Prostate gland (tissue), 2 donors: ENCODE measurements at places on chromosomes 2 and 18. TPM values are rescaled to one million over a fixed set of nuclear protein-coding genes. Genes with fewer than 3 reads are reported as not detected.

DNA sequence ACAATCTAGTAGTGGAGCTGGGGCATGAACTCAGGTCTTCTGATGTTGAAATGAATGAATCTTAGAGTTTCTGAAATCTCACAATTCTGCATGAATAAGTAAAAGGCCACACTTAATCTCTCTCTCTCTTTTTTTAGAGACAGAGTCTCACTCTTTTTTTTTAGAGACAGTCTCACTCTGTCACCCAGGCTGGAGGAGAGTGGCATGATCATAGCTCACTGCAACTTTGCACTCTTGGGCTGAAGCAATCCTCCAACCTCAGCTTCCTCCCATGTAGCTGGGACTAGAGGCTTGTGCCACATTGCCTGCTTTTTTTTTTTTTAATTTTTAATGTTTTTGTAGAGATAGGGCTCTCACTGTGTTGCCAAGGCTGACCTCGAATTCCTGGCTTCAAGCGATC, 68.9 kb upstream of the THOC1 start:
- H3K27ac ChIP-seq = no peak overlapping the region
- H3K4me1 ChIP-seq = no peaks in the 10 kb centered on the region
- H3K27me3 ChIP-seq = no peaks in the 10 kb centered on the region
- H3K36me3 ChIP-seq = no peaks in the 10 kb centered on the region
- no peak overlapping the region for H3K4me3 ChIP-seq
- no peak for DNase-seq

Gene SLC19A3
- 0.41 TPM for total RNA-seq

DNA sequence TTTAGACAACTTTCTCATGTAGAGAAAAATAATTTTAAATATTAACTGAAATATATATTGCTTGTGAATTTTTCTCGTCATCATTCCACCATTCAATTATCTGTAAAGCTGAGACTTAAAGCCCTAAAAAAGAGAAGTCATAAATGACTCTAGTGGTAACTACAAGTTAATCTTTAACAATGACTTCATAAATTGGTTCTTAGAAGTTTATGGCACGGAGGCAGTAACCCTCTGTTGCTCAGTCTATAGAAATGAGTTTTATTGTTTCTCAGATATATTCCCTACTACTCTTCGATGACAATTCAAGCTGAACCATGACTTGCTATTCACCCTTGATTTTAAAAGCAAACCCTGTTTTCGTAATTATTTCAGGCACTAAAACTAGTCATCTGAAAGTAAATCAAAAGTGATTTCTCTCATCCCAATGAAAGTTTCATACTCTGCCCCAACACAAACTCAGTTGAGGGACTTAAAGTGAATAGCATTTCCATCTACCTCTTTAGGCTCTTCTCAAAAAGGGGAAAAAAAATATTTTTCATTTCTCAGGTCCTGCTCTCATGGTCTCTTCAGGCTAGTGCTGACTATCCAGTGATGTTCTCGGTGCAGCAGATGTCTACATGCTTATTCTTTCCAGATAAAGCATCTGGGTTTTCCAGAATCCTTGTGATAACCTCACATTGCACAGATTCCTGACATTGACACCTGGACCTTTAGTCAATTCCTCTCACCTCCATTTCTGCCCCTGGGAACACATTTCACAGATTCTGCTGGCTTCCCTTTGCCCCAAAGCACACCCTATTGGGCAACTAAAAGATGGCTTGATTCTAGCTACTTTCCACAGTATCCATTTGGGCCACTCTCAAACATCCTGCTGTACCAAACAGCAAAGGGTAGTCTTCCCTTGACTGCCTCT, 207.8 kb upstream of the LRATD1 start:
- no peaks in the 10 kb centered on the region for H3K27me3 ChIP-seq
- no peak overlapping the region for H3K4me3 ChIP-seq
- no peak for DNase-seq
- no peaks in the 10 kb centered on the region for H3K4me1 ChIP-seq
- no peak overlapping the region for H3K27ac ChIP-seq

DNA sequence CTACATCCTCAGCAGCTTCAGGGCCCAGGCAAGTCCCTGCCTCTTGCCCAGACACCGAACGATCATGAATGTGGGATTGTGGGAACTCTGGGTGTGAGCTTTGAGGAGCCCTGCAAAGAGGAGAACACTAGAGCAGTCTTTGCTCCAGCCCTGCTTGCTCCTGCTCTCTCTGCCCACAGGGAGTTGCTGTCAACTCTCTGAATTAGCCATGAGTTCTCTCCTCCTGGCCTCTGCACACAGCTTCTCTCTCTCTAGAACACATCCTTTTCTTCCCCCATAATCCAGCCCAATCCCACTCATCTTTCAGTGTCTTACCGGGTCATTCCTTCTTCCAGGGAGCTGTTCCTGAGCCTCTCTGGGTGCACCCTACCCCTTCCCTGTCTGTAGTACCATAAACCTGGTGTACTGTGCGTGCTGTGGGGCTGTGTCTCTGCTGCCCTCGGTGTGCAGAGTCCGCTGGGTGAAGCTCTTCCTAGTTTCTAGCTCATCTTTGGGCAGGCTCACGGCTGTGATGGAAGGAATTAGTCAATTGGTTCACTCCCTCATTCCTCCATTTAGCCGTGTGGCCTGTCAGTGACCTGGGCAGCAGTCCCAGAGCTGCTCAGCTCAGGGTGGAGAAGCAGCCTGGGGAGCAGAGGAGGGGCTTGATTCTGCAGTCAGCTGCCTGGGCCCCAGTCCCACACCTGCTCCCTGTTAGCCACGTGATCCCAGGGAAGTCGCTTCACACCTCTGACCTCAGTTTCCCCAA, 132.9 kb upstream of the HDAC4 start:
- no peaks in the 10 kb centered on the region for H3K36me3 ChIP-seq
- H3K4me3 ChIP-seq = no peak overlapping the region
- DNase-seq = no peak
- no peaks in the 10 kb centered on the region for H3K4me1 ChIP-seq

- no peak for DNase-seq
- H3K27ac ChIP-seq = no peak overlapping the region
- H3K4me1 ChIP-seq = no peaks in the 10 kb centered on the region
- no peak overlapping the region for H3K4me3 ChIP-seq
These were observed 14.7 kb upstream of the CLIP4 start for GRCh38 chr2:29100564-29100963.

- DNase-seq = no peak
- H3K27me3 ChIP-seq = no peaks in the 10 kb centered on the region
- no peak overlapping the region for H3K27ac ChIP-seq
- H3K36me3 ChIP-seq = no peaks in the 10 kb centered on the region
These were observed 32.8 kb upstream of the SIGLEC15 start for GRCh38 chr18:45792506-45793263.
